ENCODE measurements at places on chromosomes 12 and 14.

DNA sequence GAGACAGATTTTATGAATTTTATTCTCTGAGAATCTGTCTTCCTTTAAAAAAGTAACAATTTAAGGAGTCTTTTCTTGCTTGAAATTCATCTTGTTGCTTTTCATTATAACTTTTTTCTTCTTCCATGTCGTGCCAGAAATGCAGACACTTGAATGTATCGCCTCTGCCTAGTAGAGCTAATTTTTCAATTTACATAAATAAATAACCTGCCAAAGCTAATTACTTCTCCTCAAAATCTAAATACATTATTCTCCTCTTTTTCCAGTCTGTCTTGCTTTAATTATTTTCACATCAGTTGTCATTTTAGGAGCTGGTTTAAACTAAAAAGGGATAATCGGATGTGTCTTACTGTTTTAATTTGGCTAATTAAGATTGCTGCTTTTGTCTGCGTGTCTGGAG lies 711.1 kb upstream of the SEL1L start:
- no peak overlapping the region for H3K4me3 ChIP-seq
- no peaks in the 10 kb centered on the region for H3K36me3 ChIP-seq
- H3K27ac ChIP-seq, result no peak overlapping the region

- H3K27me3 ChIP-seq, result no peaks in the 10 kb centered on the region
- no peaks in the 10 kb centered on the region for H3K4me1 ChIP-seq
- peak; percentile 65 for DNase-seq
- H3K4me3 ChIP-seq, result no peak overlapping the region
- no peak overlapping the region for H3K27ac ChIP-seq
These were observed 26.2 kb downstream of the RFLNA start for GRCh38 chr12:124321040-124321481.

DNA sequence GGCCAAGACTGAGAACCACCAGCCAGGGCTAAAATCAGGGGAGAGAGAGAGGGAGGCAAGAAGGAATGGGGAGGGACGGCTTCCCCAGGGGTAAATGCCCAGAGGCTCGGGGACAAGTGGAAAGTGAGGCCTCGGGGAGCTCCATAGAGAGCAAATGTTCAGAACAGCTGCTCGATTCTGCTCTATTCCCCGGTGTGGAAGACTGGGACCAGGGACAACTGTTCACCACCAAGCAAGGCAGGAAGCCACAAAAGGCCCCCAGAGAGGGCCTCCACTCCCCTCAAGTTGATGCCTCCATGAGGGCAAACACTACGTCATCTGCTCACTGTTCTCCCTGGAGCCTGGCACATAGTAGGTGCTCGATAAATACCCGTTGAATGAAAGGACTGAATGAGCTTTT lies 53.5 kb downstream of the IRF2BPL start:
- no peaks in the 10 kb centered on the region for H3K36me3 ChIP-seq
- DNase-seq, result no peak
- no peak overlapping the region for H3K27ac ChIP-seq

DNA sequence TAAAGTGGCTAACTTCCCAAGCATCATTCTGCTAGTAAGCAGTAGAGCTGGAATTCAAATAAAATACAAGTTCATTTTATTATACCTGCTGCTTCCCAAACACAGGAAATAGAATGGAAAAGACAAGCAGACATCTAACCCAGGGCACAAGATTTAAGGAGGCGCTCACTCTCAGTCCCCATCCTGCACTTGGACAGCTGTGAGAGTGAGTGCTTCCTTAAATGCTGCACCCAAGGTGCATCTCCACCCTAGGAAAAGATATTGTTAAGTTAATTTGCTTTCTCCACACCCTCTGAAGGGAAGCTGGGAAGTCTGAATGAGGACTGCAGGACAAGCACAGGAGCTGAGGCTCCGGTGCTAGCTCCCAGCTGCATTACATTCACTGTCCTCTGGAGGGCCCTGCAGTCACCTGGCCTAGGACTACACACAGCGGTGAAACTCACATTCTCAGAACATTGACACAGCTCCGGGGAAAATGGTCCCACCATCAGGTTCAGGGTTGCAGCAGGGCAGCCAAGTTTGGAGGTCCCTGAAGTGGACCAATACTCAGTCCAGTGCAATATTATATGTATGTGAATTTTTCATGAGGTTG lies 14.2 kb downstream of the HEBP1 start:
- H3K4me3 ChIP-seq, result no peak overlapping the region
- H3K27ac ChIP-seq, result no peak overlapping the region
- H3K27me3 ChIP-seq, result no peaks in the 10 kb centered on the region
- H3K36me3 ChIP-seq, result peaks cover 58% of the 10 kb centered on the region
- no peaks in the 10 kb centered on the region for H3K4me1 ChIP-seq
- no peak for DNase-seq

GRCh38 chr14:23070262-23071129 lies 13.2 kb upstream of the CDH24 start:
- peak overlapping the region; percentile 67 for H3K27ac ChIP-seq
- H3K4me3 ChIP-seq, result peak overlapping the region; percentile 74
- H3K4me1 ChIP-seq, result no peaks in the 10 kb centered on the region
- H3K27me3 ChIP-seq, result no peaks in the 10 kb centered on the region
- no peak for DNase-seq

DNA sequence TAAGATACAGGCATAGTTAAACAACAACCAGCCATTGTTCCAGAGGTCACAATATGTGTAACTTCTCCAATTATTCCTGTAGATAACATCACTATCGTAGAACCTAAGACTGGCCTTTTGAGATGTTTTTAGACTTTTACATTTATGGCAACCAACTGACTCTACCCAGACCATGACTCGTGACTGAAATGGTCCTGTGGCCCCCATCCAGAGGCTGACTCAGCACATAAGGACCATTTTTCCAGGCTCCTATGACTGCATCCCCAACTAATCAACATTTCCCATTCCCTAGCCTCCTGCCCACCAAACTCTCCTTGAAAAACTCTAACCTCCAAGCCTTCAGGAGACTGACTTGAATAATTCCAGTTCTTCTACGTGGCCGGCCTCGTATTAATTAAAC lies 52.6 kb upstream of the NID2 start:
- no peaks in the 10 kb centered on the region for H3K36me3 ChIP-seq
- H3K27me3 ChIP-seq, result no peaks in the 10 kb centered on the region
- H3K4me3 ChIP-seq, result no peak overlapping the region
- no peak overlapping the region for H3K27ac ChIP-seq
- no peaks in the 10 kb centered on the region for H3K4me1 ChIP-seq

DNA sequence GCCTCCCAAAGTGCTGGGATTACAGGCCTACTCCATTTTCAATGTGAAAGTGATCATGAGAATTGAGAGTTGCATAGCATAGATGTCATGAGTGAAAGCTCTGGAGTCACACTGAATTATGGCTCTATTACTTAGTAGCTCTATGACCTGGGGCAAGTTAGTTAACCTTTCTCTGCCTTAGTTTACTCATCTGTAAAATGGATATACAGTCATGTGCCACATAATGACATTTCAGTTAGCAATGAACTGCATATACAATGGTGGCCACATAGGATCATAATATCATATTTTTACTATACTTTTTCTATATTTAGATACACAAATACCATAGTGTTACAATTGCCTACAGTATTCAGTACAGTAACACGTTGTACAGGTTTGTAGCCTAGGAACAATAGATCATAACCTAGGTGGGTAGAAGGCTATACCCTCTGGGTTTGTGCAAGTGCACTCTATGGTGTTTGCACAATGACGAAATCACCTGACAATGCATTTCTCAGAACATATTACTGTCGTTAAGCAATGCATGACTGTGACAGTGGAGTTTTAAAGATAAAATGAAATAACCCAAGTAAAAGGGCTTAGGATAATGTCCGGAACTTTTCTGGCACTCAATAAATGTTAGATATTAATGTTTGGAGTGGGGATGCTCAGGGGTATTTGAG lies 53.1 kb downstream of the ZFYVE26 start:
- H3K36me3 ChIP-seq, result peaks cover 61% of the 10 kb centered on the region
- no peaks in the 10 kb centered on the region for H3K4me1 ChIP-seq
